ENCODE measurements at places on chromosomes 7 and 10.

- peak; percentile 36 for DNase-seq
Observed at GRCh38 chr7:5296611-5297226, 14.0 kb downstream of the SLC29A4 start.

DNA sequence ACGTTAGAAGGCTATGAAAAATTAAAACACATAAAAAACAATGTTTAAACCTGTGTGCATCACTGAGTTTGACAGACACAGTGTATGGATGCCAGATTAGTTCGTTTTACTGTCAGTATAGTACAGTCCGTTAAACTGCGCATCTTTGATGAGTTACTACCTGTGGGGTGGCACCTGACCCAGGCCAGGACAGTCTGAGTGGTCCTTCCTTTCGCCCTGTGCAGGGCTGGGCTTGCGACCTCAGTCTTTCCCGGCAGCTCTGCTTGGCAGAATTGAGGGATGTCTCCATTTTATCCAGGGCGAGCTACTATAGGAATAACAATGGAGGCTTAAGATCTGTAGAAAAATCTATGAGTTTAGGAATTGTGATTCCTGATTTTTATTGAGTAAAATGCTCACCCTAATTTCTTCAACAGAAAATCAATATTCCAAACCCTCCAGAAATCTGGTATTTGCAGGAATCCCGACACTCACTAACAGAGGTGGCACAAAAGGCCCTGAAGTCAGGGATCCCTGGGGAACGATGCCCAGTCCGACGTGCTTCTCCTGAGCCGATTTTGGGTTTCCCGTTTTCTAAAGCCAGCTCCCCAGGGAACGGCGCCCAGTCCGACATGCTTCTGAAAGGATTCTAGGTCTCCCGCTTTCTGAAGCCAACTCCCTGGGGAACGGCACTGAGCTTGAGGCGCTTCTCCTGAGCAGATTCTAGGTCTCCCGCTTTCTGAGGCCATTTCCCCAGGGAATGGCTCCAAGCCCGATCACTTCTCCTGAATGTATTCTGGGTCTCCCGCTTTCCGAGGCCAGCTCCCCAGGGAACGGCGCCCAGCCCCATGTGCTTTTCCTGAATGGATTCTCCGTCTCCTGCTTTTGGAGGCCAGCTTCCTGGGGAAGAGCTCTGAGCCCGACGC is 377.6 kb downstream of the DNAJB6 start:
- no peak for DNase-seq

GRCh38 chr10:132045324-132045723 is 20.4 kb upstream of the JAKMIP3 start:
- DNase-seq = no peak

DNA sequence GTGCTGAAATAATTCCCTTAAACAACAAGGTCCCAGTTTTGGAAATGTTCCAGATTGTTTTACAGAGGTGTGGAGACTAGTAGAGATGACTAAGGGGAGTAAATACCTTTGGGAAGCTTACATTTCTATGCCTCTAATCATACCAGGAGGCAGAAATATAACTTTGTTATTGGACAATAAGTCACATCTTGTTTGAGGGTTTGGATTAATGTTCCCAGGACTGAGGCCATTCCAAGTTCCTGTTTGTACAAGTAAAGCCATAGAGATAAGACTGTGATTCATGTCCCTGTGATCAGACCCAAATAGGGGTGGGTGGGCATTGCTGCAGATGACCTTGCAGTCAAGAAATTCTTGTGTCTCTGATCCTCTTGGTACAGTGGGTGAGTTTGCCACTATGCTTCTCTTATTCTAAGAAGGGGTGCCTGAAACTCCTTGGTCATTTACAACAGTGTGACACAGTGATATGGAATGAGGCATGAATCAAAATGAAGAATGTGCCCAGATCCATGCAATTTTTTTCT is 508.3 kb downstream of the SORCS3 start:
- DNase-seq = no peak

DNA sequence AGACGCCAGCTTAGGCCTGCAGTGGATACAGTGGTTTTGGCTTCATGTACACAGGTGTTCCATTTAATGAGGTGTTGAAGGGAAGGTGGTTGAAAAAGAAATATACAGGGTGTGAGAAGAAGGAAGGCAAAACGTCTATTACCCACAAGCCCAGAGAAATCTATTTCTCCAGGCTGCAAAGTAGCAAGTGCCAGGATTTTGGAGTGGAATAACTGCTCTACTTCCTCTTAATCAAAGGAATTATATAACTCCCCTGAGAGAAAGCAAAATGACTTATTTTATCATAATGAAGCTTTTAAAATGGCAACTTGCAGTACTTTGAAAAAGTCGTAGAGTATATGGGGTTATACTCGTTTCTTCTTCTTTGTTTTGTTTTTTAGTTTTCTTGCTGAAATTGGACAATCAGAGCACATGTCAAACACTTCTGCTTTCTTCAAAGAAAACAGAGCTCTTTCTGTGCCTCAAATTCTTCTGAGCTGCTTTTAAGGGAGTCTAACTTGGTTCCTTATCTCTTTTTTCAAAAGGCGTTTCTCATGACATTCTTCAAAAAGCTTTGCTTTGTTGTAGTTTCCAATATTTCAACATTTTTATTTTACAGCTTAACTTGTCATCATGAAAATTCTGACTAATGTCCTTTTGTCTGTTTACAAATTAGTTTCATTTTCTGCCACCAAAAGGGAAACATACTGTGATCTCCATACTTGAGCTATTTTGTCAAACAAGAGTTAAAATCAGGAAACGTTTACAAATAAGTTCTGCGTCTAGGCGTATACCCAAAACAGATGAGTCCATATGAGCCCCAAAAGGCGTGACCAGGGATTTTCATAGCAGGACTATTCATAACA is 289.7 kb downstream of the FRMD4A start:
- DNase-seq = no peak

Measured in stimulated activated CD8-positive, alpha-beta memory T cell treated with anti-CD3 and anti-CD28 coated beads, Interleukin-15, amount 100 ng/mL, for 4 hours (primary cell).